Amniotic stem cell (primary cell): ENCODE measurements at places on chromosomes 2 and 18.

DNA sequence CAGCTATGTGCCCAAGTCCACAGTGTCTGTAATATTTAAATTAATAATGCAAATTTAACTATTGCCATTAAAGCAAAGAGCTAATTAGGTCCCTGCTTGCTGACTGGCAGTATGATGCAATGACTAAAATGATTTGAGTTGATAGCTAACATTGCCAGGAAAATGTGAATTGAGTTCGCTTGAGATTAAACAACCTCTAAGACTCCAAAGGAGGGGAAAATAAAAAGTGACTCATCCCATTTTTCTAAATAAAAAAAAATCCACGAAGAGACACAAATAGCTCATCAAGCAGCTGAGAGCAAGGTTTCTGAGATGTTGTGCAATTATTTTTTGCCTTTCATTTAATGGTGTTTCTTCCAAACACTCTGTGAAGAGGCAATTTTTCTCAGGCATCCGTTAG lies 413.0 kb downstream of the MTX2 start:
- DNase-seq, result no peak

- DNase-seq, result no peak
Observed at GRCh38 chr2:127185705-127186104, 34.4 kb downstream of the CYP27C1 start.

DNA sequence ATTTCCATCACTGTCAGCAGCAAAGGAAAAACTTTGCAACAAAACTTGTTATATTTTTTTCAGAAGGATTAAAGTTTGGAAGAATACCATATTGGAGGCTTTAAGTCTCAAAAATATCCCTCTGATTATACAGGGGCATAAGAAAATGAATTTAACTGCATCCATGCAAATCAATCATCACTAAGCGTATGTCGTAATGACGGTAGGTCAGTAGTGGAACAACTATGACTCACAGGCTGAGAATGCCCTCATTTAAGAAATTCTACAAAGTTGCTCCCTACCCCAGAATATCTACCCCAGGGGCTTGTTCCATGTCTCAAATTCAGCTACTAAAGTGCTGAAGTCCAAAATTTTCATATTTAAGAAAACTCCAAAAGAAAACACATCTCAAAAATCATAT lies 12.5 kb upstream of the NAB1 start:
- DNase-seq, result no peak

- DNase-seq, result no peak
Observed at GRCh38 chr2:65880436-65880835, 448.0 kb upstream of the SPRED2 start.

GRCh38 chr2:30366199-30366691 lies 80.8 kb upstream of the LCLAT1 start:
- DNase-seq, result no peak

DNA sequence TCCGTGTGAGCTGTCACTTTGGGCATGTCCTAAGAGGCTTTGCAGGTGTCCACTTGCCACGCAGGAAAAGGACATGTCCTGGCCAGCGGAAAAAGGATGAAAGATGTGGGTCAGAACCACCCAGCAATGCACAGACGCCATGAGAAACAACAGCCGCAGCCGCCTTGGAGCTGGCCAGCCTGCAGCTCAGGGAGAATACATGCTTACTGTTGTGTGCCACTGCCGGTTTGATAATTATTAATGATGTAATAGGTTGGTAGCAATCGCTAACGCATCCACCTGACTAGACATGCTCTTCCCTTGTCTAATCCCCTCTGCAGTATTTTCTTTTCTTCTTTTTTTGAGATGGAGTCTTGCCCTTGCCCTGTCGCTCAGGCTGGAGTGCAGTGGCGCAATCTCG lies 221.7 kb downstream of the HAUS1 start:
- DNase-seq, result no peak

DNA sequence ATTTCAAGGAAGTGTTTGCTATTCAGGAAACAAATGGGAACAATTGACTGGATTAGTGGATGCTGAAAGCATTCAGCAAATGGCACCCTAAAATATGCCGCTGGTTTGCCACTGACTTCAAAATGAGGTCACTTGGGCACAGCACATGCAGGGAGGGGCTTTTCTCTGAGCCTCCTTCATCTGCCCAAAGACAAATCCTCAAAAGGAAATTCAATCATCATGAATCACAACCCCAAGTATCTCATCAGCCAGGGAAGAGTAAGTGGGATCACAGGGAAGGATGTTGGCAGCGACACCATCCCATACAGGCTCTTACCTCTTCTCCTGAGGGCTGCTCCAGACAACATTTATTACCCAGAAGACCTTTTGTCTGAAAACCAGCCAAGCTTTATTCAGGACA lies 14.4 kb upstream of the SP140L start:
- DNase-seq, result no peak

GRCh38 chr2:67500541-67500940 lies 103.4 kb downstream of the ETAA1 start:
- DNase-seq, result no peak

- no peak for DNase-seq
Observed at GRCh38 chr2:159106109-159106508, 137.7 kb downstream of the TANC1 start.

DNA sequence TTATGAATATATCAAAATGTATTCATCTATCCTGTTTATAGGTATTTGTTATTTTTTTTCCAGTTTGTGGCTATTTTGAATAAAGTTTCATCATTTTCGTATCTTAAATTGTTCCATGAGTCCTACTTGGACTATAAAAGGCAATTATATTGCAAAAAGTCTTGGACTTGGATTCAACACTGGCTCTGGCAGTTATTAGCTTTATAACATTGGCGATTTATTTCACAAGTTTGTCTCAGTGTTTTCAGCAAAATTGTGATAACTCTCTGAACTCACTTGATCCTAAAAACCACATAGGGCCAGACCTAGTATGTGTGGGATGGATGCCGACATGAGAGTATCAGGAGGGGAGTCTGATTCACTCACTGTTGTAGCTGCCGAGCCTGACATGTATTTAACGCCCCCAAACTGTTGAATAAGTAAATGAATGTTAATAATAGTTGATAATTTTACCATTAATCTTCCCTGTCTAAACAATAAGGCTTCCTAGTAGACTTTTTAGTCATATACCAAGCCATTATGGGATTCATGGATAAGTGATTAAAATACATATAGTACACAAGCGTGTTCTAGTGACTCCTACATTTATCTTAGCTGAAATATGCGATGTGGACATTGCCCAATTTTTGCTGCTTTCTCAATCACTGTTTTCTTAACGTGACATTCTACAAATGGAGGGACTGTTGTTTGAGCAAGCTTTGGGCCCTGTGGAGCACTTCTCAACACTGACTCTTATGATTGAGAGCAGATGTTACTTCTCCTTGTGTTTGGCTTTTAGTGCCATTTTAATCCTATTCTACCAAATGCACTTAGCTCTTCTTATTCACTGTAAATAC lies 907.6 kb downstream of the EPHA4 start:
- no peak for DNase-seq

- DNase-seq, result no peak
Observed at GRCh38 chr2:50535971-50536759, 495.8 kb downstream of the NRXN1 start.

GRCh38 chr2:66888791-66889631 lies 454.1 kb downstream of the MEIS1 start:
- DNase-seq, result no peak

DNA sequence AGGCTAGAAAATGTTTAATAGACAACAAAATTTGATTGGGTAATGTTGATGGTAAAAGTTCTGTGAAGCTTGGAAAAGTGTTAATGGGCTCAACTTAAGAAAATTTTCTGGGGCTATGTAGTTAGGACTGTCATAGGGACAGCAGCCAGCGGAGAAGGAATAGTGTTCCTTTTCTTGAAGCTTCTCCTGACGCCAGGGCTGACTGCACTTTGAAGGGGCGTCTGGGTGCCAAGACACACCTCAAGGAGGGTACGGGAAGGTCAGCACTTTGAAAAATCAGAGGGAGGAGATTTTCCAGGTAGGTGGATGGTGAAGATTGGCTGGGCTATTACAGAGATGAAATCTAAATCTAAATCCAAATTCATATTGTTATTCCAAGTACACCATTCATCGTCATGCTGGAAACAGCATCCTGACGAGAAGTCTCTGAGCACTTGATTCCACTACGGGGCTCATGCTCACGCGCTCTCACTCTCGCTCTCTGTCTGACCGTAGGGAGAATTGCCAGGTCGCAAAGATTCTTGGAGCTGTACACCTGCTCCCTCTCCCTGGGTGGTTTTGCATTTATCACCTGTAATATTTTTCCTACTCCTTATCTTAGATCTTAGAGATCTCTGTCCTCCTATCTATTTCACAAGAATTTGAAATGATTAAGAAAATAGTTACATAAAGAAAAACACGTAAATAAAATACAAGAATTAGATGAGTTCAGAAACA lies 91.0 kb downstream of the ITGB1BP1 start:
- no peak for DNase-seq

DNA sequence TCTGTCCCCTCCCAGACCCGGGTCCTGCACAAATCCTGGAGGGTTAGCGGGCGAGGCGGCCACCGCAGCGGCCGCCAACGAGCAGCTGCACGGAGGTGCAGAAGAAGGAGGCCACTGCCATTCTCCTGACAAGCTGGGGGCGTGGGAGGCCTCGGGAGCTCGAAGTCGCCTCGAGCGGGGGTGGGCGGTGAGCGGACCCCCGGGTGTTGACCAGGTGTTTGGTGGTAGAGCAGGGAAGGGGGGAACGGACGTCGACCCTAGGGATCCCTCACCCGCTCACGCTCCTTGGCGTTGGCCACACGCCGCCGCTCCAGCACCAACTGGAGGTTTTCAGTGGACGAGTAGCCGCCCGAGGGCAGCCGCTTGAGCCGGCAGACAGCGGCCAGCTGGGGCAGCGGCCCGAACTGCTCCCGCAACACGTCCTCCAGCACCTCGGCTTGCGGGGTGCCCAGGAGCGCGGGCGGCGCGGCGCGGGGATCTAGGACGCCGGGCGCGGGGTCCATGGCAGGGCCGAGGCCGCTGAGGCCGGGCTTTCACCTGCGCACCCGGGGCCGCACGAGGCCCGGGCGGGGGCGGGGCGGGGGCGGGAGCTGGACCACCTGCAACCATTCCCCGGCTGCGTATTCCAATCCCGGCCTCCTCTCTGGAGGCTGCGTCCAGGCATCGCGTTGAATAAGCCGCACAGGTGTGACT lies at the start of gene FIGLA:
Gene FIGLA, minus strand, starts transcription at position 508 of the 693 bp plus-strand sequence. Its CDS starts 5 bp downstream, at position 503.
- DNase-seq, result no peak

GRCh38 chr2:80392441-80392840 lies 87.9 kb upstream of the LRRTM1 start:
- no peak for DNase-seq

DNA sequence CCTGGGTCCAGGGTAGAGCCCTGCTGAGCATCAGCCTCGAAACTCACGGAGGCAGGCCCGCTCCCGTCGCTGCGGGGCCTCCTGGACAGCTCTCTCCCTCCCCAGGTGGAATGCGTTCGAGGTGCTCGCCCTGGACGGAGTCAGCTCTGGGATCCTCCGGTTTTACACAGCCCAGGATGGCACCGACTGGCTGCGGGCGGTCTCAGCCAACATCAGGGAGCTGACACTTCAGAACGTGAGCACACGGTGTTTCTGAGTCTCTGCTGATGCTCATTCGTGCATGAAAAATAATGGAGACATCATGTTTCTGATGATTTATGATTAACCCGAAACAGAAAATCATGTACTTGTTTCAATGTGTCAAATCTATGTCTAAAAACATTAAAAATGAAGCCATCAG lies 175.5 kb upstream of the TPO start:
- no peak for DNase-seq

- DNase-seq, result no peak
Observed at GRCh38 chr2:130251873-130252620, 53.8 kb upstream of the TUBA3E start.

DNA sequence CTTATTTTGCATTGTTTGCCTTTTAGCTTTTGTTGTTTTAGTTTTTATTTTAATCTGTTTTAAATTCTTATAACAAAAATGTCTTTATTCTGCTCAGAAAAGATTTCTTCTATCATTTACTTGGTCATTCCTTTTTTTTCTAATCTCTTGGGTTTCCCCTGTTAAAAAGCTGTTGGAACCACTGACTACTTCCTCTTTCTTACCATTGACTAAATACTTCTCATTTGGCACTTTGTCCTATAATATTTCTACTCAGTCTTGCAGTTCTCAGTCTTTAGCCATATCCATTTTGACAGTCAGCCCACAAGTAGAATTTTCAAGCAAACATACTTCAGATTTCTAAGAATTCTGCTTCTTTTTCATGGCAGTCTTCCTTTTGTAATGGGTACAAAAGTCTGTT lies 567.2 kb downstream of the SATB2 start:
- DNase-seq, result no peak

DNA sequence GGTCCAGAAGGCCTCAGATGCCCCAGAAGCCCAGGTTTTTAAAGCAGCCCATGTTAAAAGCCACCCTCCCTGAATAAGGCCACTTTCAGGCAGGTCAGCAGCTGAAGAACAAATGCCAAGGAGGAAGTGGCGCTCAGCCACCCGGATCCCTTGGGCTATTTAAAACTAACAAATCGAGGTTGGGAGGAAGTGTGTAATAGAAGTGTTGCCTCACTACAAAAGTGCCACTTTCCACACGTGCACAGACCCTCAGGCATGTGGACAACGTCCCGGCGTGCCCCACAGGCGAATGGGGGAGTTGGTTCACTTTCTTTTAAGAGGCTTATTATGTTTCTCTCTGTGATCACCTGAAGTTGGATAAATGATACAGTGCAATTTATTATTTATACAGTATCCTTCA lies 173.8 kb upstream of the SALL3 start:
- no peak for DNase-seq

DNA sequence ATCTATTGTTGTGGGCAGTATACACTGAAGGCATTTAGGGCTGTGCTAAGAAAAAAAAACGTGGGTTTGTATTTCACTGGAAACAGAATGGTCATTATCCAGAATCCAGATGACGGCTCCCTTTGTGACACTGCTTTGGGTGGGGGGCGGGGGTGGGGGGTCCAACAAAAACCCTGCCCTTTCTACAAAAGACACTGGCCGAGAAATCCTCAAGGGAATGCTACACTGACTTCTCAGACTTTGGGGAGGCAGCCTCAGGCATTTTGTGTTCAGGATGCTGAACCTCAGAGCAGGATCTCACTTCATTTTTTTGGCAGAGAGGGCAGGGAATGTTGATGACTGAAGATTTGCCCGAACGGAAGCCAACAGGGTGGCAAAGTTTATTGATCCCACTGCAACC lies 417.1 kb downstream of the HRH4 start:
- DNase-seq, result no peak

DNA sequence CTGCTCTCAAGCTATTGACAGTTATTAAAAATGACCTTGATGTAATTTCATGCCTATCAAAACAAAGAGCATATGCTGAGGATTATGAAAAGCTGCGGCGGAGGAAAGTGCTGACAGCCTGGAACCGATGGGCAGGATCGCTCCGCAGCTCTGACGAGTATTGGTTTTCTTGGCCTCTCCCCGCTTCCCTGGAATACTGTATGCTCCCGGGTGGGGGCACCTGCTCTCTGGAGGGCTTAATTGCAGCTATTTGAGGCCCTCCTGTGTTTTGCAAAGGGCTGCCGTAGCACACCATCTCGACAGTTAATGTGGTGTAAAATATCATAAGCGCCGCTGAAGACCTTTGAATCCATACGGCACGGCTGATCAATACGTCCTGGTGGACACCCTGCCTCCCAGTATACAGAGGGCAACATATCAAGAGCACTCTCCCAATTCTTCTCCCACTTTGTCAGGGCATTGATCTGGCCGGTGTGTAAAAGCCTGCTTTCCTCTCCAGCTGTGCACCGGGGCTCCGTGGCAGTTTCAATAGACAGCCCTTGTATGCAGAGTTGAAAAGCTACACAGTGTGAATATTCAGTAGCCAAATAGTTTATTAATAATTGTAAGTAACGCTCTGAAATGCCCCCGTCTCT lies 662.4 kb downstream of the GALR1 start:
- DNase-seq, result no peak

GRCh38 chr2:189614585-189614984 lies 34.0 kb upstream of the SLC40A1 start:
- DNase-seq, result no peak
